ENCODE measurements at places on chromosomes 2 and 18. TPM values are rescaled to one million over a fixed set of nuclear protein-coding genes. Genes with fewer than 3 reads are reported as not detected.
A peak's percentile ranks its signal among the peaks of the same experiment; 100 is the strongest.

KLHL30 gene
- not detected for total RNA-seq

ARL4C gene
- 471 TPM for total RNA-seq

DNA sequence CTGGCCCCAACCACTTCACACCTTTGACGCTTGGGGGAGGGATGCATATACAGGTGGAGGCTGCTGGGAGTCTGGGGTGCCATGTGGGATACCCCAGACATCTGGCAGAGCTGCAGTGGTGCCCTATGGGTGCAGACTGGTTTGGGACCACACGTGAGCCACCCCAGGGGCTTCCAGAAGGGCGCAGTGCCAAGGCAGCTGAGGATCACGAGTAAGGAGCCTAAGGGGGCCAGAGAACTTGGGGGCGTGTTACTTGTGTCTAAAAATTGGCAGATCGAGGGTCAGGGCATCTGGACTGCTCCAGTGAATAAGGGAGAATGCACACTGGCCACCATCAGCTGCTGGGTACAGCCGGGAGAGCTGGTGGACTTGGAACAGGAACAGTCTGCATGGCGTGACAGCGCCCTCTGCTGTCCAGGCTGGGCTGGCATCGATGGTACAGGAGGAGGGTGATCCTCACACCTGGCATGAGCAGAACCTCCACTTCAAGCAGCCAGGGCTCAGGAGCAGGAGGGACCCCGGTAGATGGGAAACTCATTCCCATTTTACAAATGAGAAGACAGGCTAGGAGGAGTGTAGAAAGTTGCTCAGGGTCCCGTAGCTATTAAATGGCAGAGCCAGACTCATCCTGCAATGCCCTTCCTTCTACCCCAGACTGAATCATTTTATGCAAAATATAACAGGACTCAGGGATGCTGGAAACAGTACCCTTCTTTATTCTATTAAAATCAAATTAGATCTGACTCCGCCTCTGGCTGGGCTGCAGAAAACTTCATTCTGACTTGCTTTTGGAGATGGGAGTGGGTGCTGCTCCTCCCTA is 60.4 kb downstream of the ATOH8 start:
- DNase-seq: peak; percentile 77

DNA sequence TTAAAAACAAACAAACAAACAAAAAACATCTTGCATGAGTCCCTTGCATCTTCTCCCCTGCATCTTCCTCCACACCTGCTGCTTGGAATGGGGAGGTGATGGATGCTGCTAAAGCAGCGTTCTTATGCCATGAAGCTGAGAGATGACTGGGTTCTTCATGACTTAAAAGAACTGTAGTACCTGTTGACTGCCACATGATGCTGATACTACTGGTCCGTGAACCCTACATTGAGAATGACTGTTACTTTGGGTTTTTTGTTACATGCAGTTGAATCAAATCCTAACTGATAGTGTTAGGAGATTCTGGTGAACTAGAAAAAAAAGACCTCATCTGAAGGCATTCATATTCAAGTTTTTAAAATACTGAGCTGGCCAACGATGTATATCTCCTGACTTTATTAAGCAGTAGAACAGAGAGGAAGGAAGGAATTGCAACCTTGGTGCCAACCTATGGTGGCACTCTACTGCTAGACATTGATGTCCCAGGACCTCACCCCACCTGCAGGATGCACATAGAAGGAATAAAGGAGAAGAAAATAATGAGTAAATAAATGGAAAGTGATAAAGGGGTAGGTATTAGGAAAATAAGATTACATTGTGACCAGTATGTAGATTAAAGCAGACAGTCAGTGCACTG is 63.2 kb upstream of the SPAG16 start:
- DNase-seq: no peak

GRCh38 chr18:9915291-9916076 is 1.7 kb downstream of the VAPA start:
- no peak for DNase-seq

DNA sequence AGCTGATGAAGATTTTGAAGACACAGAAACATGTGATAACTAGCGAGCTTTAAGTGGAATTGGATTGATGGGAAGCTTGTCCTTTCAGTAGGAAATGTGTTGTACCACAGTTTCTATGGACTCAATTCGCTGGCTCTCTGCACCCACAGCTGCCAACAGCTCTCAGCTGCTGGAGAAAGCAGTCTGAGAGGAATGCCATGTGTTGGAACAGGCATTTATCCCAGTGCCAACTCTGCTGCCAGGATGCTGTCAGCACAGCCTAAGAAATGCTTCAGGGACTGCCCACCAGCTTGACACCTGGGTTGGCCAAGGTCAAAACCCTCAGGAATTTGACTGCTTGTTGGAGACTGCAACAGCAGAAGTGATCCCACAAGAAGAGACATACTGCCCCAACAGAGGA is 193.0 kb upstream of the THSD7B start:
- no peak for DNase-seq

MBD2 gene
- total RNA-seq: 70.9 TPM

- DNase-seq: no peak
These were observed 3.6 kb downstream of the PAPOLG start for GRCh38 chr2:60759654-60760053.

ALLC gene
- total RNA-seq: not detected

GRCh38 chr2:38438883-38439612 is 62.0 kb upstream of the ATL2 start:
- DNase-seq: no peak

DNA sequence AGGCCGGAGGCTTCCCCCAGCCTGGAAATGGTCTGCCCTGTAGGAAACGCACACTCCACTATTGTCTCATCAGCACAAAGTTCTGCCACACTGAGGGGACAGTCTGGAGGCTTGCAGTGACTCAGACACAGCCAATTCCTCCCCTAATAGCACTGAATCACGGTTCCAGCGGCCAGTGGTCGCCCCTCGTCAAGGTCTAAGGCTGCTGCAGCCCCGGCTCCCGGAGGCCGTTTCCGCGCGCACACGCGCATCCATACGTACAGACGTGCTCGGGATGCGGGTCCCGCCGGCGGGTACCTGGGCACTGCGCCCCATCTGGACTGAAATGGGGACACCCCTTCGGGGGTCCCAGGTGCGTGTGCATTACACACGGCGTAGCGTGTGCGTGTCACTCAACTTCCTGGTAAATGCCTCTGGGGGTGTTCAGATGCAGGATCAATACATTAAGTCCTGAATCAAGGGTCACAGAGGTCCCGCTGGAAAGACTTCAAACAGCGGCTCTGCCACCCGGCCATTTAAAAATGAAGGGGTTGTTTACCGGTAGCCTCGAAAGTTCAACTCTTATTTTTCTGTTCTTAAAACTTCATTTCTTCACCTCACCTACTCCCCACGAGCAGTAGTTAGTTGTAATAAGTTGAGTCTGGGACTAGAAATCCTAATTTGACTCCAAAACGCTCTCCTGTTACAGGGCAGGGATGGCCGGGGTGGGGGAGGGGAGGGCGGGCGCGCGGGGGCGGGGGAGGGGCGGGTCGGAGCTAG is 572 bp upstream of the ZNF516 start:
- DNase-seq: no peak

- DNase-seq: no peak
These were observed 14.1 kb downstream of the PER2 start for GRCh38 chr2:238274152-238274865.

DNA sequence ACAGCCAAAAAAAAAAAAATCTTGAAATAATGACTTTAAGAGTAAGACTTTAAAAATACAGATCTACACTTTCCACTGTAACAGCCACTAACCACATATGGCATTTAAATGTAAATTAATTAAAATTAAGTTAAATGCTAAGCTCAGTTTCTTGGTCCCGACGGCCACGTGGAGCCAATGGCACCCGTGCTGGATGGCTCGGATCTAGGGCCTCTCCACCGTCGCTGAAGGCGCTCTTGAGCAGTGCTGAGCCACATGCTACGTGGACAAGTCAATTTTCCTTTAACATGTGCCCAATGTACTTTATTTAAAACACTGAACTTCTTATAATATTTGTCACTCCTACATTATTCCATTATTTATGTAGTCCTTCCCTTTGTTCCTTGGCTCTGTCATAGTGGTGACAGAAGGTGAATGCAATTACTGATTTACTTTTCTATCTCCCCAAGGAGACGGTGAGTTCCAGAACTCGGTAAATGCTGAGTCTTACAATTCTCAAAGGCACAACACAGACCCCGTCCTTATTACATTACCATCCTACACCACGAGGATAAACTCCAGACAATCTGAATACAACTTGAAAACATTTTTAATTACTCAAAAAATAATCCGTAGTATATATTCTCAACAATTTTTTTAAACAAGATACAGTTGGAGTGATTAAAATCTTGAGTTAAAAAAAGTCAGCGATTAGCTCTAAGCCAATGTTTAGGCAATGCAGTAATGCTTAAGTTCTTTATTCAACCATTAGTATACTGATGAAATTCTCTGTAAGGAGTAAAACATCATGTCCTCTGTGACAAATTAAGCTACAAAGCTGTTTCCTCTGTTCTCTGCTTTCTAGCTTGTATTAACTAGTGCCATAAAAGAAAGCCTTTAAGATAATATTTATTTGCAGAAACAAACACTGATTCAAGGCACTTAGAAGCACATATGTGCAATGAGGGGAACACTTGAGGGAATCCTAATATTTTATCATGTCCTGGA is 95.1 kb downstream of the AFF3 start:
- no peak for DNase-seq

DNA sequence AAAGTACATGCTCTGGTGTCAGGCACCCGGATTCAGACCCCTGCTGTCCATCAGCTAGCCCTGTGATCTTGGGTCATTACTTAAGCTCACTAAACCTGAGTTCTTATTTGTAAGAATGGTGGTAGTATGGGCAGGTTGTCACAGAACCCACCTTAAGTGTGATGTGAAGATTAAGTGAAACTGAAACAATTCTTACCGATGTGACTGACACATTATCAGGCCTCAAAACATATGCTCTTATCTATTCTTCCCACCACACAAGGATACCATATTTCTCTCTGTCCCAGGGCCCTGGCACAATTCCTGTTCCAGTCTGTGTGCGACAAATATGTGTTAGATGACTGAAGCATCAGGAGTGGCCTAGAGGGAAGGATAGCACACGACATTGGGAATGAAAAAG is 11.0 kb upstream of the CDC42EP3 start:
- DNase-seq: no peak

DNA sequence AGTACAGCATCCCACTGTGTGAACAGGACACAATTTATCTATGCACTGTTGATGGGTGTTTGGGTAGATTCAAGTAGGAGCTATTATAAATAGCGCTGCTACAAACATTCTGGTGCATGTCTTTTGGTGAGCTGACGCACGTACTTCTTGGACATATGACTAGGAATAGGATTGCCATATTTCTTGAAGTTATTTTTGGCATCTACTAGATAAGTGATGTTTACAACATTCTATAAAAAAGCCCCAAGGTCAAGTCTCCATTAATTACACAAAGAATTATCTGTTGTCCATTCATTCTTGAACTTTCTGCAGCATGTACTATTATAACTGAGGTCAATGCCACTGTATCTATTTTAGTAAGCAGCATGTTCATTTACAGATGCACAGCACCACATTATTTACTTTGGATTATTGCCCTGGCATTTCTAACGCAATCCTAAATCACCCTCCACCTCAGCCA is 225.5 kb upstream of the TMEM200C start:
- no peak for DNase-seq

IL37 gene
- not detected for total RNA-seq

PSTPIP2 gene
- 6.0 TPM for total RNA-seq

GRCh38 chr2:153101187-153101586 is 377.4 kb downstream of the RPRM start:
- no peak for DNase-seq

GRCh38 chr2:29487967-29488555 is 372.8 kb downstream of the CLIP4 start:
- DNase-seq: no peak

DNA sequence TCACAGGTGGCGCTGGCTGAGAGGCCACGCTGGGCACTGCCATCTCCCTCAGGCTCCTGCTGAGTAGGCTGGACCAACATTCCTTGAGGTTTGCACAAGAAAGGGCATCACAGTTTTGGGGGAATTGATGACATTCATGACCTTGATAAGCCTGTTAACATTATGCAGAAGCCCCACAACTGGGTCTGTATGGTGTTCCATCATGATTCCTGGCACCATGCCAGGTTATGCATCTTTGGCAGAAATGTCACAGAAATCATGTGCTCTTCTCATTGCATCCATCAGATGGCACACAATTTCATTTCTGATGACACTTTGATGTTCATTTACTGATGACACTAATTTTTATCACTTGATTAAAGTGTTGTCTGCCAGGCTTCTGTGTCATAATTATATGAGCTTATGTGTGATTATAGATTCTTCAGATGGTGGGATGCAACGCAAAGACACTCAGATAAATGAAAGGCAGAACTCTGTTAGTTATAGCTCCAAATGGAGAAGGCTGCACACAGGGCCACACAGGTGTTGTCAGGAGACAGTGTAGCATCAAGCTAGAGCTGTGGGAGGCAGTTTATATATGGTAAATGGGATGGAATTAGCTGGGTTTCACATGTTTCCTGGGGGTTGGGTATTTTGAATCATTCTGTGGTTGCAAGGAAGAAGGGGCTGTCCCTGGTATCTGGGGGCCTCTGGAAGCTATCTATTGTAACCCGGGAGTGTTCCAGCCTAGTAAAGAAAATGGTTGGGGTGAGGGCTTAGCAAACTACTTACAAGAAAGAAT is 191.3 kb downstream of the SLC39A10 start:
- peak; percentile 23 for DNase-seq

GRCh38 chr2:168471163-168471475 is 15.0 kb downstream of the CERS6 start:
- no peak for DNase-seq

GRCh38 chr2:118911166-118911856 is 30.7 kb upstream of the MARCO start:
- no peak for DNase-seq

Data from CD4-positive, alpha-beta T cell (primary cell).